ENCODE measurements at places on chromosomes 6 and 20.

DNA sequence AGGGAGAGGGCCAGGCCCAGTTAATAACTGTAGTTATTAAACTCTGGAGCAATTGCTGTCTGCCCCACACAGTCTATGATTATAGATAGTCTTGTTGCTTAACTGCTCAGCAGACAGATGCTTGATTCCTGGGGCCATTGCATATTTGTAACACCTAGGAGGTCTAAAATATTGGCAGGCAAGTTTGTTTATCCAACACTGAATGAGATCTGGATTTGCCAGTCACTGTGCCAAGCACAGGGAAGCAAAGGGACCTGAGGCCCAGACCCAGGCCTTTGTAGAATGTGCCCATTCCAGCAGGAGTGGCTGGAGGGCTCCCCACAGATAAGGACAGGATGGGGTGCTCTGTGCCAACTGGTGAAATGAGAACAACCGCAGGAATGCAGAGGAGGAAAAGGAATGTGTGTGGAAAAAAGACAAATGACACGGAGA, 17.6 kb upstream of the ENTPD6 start:
- H3K4me3 ChIP-seq = no peak overlapping the region
- no peak for DNase-seq
- peaks cover 12% of the 10 kb centered on the region for H3K27me3 ChIP-seq
- H3K27ac ChIP-seq = no peak overlapping the region
- H3K4me1 ChIP-seq = no peaks in the 10 kb centered on the region
- H3K36me3 ChIP-seq = no peaks in the 10 kb centered on the region

GRCh38 chr6:110409794-110410193, 5.6 kb downstream of the DDO start:
- DNase-seq = no peak
- no peaks in the 10 kb centered on the region for H3K27me3 ChIP-seq
- H3K4me1 ChIP-seq = no peaks in the 10 kb centered on the region
- H3K36me3 ChIP-seq = no peaks in the 10 kb centered on the region
- no peak overlapping the region for H3K27ac ChIP-seq
- no peak overlapping the region for H3K4me3 ChIP-seq

DNA sequence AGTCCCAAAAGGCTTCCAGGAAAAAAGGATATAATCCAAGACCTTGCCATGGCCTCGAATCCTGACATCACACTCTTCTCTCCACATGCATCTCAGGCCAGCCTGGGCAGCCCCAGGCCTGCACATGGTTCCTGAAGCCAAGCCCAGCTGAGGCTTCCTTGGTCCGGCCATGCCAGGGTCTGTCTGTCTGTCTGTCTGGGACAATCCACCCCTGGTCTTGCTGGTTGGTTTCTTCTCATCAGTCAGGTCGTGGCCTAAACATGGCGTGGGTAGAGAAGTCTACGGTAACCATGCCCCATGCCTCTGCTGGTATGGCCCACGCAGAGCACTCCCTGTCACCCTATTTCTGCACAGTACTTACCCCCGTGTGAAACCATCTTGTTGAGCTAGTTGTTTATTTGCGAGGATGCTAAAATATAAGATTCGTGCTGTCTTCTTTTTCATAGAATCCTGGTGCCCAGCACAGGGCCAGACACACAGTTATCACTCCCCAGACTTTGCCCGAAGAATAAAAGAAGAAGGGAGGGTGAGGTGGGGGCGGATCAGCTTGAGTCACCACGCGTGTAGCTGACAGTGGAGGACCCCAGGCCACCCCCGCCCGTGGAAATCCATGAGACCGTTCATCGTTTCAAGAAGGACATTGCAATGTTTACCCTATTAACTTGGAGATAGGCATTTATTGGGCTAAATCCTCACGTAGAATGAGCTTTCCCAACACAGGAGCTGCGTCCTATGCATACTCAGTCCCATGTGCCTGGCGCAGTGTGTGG, 107.2 kb downstream of the RNASET2 start:
- H3K4me1 ChIP-seq = peaks cover 20% of the 10 kb centered on the region
- H3K27me3 ChIP-seq = peaks cover 16% of the 10 kb centered on the region
- H3K4me3 ChIP-seq = no peak overlapping the region
- H3K27ac ChIP-seq = no peak overlapping the region
- peaks cover 3% of the 10 kb centered on the region for H3K36me3 ChIP-seq

GRCh38 chr6:145626857-145627256, 108.5 kb downstream of the EPM2A start:
- DNase-seq = no peak
- peaks cover under 1% of the 10 kb centered on the region for H3K4me1 ChIP-seq
- H3K4me3 ChIP-seq = no peak overlapping the region
- no peak overlapping the region for H3K27ac ChIP-seq

DNA sequence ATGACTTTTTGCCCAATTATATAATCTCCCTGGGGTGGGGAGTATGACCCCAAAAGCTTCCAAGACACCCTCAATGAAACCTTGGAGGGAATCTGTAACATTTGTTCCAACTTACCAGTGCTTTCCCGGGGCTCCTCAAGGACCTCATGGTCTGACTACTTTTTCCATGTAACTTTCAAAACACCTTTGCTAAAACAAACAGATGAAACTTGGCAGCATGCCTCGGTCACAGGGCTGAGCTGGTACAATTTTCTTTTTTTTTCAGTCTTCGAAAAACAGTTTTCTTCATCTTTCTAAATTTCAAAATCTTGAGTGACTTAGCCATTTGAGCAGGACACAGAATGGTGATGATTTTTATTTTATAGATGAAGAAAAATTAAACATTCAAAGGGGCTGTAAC, 241.2 kb downstream of the BMP7 start:
- H3K27me3 ChIP-seq = peaks cover under 1% of the 10 kb centered on the region
- H3K27ac ChIP-seq = no peak overlapping the region
- no peak overlapping the region for H3K4me3 ChIP-seq

GRCh38 chr6:46486181-46486580, 5.1 kb downstream of the RCAN2 start:
- no peaks in the 10 kb centered on the region for H3K4me1 ChIP-seq
- H3K27ac ChIP-seq = no peak overlapping the region
- no peak for DNase-seq
- no peak overlapping the region for H3K4me3 ChIP-seq
